Ammon's horn (tissue), 1 donor: ENCODE measurements at places on chromosomes 6 and 20.

GRCh38 chr20:396252-396618, 11.9 kb upstream of the RBCK1 start:
- DNase-seq = no peak

DNA sequence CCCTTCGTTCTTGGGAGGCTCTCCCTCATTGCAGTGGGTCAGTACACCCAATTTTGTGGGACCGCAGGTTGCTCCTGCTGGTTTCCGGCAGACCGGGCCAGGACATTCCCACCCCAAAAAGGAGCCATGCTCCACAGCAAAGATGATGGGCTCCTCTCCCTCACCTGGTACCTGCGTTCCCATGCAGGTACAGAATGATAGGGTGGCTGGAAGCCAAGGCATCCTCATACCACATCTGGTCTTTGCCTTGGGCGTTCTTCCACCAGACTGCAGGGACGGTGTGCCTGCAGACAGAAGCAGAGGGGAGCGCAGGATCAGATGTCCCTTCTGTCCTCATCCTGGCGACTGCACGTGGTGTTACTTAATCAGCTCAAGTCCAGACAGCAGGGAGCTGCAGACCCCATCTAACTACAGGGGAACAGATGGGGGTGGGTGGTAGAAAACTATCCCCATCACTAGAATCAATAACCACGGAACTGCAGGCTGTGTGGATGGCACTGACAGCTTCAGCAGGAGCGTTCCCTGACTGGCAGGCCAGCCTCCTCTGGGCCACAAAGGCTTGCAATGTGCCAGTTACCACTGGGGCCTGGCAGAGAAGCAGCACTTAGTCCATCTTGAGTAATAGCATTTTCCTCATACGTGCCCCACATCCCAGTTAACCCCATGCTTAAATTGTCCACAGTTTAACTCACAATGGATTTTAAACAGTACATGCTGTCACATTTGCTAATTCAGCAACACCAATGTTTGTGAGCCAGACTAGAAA, 70.4 kb downstream of the ABHD12 start:
- no peak for DNase-seq

DNA sequence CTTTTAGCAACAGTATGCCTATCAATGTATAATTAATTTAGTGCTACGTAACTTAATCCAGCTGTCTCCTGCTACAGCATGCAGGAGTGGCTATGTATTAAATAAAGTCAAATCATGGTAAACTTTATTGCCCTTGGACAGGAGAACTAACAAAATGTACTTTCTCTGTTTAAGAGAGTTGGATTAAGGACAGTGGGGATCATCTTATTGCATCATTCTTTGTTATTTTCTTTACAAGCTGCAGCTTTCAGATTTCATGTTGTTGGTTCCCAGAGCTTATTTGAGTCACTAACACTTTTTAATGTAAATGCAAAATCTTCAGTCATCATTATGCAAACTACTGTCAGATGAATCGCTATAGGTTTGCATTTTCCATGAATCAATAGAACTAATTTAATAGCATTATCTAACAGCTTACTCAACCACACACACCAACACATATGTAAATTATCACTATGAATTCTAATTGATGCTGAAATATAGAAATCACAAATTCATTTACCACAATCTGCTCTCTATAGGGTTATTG, 424.7 kb downstream of the MMUT start:
- DNase-seq = no peak

DNA sequence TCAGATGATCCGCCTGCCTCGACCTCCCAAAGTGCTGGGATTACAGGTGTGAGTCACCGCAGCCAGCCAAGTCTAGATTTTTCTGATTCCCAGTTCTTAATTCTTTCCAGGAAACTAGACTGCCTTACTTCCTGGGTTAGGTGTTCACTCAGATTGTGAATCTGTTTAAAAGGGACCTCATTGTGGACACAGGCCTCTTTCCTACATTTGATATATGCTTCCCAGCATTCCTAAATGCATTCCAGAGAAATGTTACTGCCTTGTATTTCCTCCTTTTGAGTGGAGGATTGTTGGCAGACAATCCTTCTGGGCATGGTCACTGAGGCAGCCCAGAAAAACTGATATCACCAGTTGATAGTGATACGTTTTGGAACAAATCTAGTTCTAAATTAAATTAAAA, 15.7 kb downstream of the TMEM181 start:
- no peak for DNase-seq

DNA sequence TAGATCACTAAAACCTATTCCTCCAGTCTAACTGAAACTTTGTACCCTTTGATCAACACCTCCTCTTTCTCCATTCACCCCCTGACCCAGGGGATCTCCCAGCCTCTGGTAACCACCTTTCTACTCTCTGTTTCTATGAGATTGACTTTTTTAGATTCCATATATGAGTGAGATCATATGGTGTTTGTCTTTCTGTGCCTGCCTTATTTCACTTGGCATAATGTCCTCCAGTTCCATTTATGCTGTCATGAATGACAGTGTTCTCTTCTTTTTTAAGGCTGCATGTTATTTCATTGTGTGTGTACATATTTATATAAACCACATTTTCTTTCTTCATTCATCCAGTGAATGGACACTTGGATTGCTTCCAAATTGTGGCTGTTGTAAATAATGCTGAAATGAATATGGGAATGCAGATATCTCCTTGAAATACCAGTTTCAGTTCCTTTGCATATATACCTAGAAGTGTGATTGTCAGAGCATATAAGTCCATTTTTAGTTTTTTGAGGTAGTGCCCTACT, 57.7 kb downstream of the DHX35 start:
- no peak for DNase-seq

- DNase-seq = no peak
Observed at GRCh38 chr6:11093376-11093625, 333 bp upstream of the SMIM13 start.

- no peak for DNase-seq
Observed at GRCh38 chr6:79146421-79146820, 68.4 kb upstream of the PHIP start.

DNA sequence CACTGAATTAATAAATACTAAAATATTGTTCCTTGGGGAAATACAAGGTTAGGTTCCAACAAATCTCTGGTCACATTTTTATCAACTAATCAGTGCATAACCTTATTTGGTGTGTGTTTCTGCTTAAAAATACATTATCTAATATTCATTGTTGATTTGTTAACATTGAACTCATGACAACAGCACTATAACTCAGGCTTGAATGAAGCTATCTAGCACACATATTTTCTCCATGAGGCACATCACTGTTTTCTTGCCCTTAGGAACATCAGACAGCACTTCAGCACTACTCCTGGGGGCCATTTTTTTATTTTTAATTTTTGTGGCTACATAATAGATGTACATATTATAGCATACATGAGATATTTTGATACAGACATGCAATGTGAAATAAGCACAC, 277.2 kb upstream of the NT5E start:
- DNase-seq = no peak

- DNase-seq = peak; percentile 53
Observed at GRCh38 chr6:48765352-48765961, 654.5 kb upstream of the PTCHD4 start.

DNA sequence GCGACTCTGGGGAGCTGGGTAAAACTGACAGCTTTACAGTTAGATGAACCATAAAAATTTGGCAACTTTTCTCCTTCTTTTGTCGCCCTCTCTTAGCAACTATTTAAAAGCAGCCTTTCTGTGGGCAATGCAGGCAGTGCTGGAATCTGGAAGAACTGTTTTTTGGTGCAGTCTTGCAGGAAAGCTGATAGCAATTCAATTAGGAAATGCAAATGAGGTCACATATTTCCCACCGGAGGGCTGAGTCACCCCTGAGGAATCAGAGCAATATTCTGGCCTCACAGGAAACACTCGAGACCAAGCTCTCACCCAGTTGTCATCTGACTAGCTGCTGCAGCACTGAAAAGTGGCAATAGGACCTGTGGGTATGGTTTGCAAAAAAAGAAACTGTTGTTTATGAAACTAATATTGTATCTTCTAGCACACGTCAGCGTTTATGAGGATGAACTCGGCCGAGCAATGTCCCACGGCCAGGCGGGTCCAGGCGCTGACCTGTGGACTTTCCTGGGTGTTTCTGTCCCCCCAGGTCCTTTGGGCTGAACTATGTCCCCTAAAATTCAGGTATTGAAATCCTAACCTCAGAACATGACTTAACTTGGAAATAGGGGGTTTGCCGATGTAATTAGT, 312.3 kb downstream of the TAF4 start:
- peak; percentile 41 for DNase-seq

- no peak for DNase-seq
Observed at GRCh38 chr6:51684603-51685002, 402.8 kb downstream of the PKHD1 start.

DNA sequence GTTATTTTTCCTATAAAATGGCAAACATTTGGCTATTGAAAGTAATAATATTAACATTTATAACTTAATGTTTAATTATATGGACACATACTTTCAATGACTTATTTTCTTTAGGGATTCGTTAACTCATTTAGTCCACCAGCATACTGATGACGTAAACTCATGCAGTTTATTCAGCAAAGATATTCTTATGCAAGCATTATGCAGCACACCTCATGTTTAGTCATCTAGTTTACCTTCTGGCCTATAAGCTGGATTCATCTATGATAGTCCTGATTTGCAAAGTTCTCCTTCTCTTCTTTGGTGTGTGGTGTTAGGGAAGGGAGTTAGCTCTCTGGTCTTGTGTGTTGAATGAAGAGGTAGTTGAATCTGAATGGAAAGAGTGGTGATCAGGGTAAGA, 60.0 kb downstream of the OR2J2 start:
- no peak for DNase-seq

GRCh38 chr6:125765944-125766343, 16.5 kb downstream of the HEY2 start:
- no peak for DNase-seq

- DNase-seq = peak; percentile 11
Observed at GRCh38 chr6:129248946-129249345, 366.0 kb downstream of the LAMA2 start.

DNA sequence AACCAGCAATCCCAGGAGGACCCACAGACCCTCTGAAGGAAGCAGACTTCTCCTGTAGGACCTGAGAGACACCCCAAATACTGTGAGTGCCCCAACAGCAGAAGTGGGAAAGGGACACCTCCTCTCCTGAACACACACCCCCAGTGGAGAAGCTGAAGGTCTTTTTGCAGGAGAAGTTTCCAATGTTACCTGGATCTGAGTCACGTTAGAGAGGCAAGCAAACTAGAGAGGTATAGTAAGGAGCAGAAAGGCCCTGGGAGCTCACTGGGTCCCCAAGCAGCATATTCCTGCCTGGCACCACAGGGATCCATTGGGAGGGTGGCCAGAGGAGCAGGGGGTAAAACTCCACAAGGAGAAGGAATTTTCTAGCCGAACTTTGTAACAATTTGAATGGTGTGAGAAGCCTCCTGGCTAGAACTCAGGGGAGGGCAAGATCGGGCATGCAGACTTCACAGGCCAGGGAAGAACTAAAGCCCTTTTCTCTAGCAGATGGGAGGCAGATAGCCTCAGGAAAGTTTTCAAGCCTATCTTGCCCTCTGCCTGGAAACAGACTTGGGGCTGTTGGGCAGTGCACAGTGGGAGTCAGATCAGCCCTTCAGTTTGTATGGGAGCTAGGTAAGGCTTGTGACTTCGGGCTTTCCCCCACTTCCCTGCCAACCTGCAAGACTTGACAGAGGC, 68.2 kb upstream of the SSTR4 start:
- no peak for DNase-seq

DNA sequence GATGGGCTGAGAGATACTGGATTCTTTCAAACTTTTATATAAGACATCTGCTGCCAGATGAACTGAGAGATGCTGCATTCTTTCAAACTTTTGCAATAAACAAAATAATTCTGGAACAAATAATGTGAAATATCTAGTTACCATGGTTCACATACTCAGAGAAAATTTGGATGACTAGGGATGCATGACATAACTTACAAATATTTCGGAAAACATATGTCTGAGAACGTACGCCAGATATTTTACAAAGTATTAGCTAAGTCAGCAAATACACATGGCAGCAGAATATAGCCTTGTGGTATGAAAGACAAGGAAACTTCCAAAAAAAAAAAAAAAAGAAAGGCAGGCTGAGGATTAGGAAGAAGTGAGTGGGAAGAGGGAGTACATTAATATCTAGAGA, 113.3 kb upstream of the TRAF3IP2 start:
- no peak for DNase-seq

GRCh38 chr6:7301702-7302101, 11.3 kb downstream of the SSR1 start:
- no peak for DNase-seq

GRCh38 chr6:97396880-97397279, 113.9 kb upstream of the MMS22L start:
- DNase-seq = no peak

- DNase-seq = no peak
Observed at GRCh38 chr6:108868647-108869046, 20.4 kb downstream of the ARMC2 start.

- no peak for DNase-seq
Observed at GRCh38 chr6:10598084-10598960, 77.2 kb downstream of the GCNT2 start.

GRCh38 chr20:53813636-53814035, 220.0 kb upstream of the ZNF217 start:
- DNase-seq = no peak

DNA sequence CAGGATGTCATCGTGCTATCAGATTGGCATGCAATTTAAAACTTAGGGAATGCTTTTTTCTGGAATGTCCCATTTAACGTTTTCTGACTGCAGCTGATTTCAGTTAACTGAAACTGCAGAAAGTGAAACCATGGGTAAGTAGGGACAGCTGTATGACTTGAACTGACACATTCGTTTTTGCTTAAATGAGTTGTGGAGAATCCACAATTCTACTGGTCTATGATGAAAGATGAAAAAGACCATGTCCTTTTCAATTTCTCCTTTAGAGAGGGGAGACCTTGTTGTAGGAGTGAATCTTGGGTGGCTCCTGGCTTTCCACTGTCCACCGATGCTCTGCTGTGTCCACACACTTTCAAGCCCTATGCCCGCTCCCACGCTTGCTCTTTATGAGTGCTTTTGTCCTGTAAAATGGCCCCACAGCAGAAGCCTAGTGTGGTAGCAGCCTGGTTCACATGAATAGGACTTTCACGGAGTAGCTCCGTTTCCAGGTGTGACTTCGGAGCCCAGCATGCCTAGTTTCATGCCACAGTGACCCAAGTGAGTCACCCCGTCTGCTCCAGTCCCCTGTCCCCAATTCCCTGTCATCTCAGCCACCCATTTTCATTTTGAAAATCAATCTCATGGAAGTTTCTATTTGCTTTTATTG, 21.9 kb downstream of the DYNLT1 start:
- no peak for DNase-seq
